ENCODE measurements at places on chromosomes 16 and 17.

GRCh38 chr17:9986754-9987382 lies 81.8 kb upstream of the RCVRN start:
- DNase-seq, result no peak

- no peak for DNase-seq
Measured at GRCh38 chr16:64717871-64718270, 404.0 kb downstream of the CDH11 start.

DNA sequence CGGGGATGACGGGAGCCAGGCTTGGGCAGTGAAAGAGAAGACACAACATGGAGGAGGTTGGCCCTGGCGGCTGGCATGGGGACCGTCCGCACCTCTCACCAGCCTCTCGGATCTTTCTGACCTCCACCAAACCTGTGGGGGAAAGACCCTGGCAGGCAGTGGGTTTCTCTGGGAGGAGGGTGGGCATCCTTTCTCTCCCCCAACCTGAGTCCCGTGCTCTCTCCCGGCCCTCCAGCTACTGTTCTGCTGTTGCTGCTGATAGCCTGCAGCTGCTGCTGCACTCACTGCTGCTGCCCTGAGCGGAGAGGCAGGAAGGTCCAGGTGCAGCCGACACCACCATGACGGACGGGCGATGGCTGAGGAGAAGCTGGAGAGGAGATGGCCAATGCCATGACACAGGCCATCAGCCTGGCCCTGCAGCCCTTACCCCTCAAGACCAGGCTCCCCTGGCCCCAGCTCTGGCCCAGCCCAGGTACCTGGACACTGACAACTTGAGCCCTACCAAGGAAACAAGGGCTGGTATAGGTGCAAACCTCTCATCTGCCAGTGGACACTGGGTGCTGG lies 7.4 kb downstream of the SMIM5 start:
- no peak for DNase-seq

DNA sequence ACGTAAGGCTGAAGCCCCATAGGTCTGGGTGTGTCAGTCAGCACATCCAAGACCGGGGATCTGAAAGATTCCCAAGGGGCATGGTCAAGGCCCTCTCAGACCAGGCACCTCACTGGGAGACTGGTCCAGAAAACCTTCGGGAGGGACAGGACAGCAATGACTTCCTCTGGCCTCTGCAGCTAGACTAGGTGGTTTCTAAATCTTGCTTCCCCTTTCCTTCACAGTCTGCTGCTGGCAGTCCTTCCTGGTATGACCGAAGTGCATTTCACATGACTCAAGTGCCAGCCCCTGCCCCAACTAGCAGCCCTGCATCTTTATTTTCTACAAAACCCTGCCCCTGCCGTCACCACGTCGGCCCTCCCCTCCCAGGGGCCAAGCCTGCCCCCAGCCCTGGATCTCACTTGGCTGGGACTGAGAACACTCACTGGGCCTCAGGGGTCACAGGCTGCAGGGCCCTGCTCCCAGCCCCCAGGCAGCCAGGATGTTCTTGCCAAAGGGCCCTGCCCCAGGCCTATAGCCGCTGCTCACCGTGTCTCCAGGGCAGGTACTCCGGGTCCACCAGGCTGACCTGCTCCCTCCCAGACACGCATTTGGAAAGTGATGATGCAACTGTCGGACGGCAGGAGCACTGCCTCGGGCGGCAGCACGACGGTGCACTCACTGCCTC lies 18.3 kb downstream of the POLR3K start:
- peak; percentile 49 for DNase-seq

GRCh38 chr17:30323895-30324319 lies 9.9 kb downstream of the TMIGD1 start:
- no peak for DNase-seq

GRCh38 chr16:67509016-67509415 lies 19.6 kb upstream of the RIPOR1 start:
- no peak for DNase-seq

DNA sequence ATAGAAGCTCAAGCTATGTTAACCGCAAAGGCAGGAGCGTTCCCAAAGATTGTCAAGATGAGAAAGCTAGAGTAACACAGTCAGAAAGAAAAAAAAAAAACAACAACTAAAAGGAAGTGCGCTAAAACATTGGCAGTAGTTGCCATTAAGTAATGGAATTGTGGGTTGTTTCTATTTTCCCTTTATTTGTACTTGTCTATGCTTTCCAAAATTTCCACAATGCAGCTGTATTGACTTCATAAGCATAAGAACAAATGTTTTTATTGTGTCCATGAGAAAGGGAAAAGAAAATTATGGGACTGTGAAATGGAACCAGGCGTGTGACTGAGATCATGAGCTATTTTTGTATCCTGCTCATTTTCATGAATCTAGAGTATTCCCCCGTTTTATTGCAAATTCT lies 153.4 kb downstream of the TMEM114 start:
- DNase-seq, result no peak

- no peak for DNase-seq
Measured at GRCh38 chr17:80585890-80586845, 41.5 kb downstream of the RPTOR start.

DNA sequence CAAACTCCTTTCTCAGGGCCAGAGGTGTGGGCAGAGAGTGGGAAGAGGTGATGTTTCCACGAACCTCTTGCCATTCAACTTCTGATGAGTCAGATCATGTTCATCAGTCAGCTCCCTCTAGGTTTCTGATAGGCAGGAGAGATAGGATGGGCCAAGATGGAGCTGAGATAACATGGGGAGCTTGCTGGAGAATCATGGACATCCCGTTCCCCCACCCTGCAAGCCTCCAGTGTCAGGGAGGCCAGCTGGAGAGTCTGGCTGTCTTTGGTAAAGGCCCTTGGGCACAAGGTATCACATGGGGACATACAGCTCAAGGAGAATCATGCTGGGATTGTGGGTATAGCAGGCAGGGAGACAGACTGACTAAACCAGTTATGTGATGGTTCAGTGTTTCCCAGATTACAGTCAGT lies 136.0 kb upstream of the IRX3 start:
- no peak for DNase-seq

- no peak for DNase-seq
Measured at GRCh38 chr16:13269905-13270528, 368.6 kb downstream of the SHISA9 start.

DNA sequence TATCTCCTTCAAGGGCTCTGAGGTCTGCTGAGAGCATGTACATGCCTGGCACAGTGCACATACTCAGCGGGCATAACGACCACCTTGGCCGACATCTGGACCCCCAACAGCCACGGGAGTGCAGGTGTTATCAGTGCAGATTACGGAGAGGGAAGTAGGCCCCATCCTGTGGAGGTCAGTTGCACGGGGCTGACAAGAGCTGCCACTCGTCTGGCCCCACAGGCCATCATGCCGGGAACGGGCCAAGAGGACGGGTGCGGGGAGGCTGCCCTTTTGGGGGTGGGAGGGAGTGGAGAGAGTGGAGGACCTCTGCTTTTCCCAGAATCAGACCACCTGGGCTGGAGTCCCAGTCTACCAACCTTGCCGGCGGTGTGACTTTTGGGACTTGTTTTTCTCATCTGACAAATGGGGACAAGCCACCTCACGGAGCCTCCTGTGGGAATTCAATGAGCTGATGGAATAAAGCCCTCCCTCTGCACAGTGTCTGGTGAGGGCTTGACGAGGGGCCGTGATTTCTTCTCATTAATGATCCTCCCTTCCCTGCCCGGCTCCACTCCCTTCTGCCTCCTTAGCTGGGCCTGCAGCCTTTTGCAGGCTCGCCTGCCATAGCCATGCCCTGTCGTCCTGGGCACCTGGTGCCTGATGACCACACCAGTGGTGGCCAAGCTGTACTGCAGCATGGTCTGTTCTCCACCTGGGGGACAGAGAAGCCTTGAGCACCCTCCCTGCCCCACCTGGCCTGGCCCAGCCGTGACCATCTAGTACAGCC lies 4.6 kb downstream of the PRSS33 start:
- no peak for DNase-seq

DNA sequence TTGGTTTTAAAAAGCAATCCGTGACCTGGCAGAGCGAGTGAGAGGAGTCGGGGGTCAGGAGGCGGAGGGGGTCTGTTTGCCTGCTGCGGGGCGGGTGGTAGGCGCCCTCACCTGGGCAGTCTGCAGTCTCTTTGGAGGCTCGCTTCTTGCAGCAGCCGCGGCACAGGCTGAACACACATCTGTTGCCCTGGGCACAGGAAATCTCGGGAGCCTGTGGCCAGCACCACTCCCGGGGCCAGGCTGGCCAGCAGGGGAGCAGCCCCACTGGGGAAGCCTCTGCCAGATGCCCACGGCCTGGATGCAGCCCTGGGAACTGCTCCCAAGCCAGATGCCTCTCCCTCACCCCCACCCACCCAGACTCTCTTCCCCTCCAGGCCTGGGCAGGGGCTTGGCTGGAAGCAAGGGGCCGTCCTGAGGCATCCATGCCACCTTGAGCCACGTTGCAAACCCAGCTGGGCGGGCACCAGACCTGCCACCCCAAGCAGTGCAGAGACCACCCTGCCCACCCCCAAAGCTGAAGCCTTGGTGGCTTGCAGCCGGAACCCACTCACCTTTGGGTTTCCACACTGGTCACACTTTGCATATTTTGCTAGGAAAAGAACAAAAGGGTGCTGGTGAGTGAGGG lies 6.6 kb downstream of the GPS1 start:
- no peak for DNase-seq

GRCh38 chr16:10981697-10982216 lies 37.4 kb downstream of the CLEC16A start:
- no peak for DNase-seq

DNA sequence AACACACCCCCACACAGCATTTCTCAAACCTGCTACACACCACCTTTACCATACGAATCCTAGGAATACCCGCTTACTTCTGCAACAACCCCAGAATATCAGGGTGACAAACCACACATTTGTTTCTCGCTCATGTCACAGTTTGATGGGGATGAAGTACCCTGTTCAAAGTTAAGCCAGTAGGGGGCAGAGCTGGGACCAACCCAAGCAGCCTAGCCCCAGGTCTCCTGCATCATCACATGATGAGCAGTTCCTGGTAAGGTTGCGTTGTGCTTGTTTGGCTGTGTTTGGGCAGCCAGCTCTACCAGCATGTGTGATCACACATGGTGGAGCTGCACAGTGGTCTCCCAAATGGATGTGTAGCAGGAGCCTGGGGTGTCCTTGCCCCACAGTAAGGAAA lies 103.6 kb upstream of the C16orf82 start:
- DNase-seq, result no peak

DNA sequence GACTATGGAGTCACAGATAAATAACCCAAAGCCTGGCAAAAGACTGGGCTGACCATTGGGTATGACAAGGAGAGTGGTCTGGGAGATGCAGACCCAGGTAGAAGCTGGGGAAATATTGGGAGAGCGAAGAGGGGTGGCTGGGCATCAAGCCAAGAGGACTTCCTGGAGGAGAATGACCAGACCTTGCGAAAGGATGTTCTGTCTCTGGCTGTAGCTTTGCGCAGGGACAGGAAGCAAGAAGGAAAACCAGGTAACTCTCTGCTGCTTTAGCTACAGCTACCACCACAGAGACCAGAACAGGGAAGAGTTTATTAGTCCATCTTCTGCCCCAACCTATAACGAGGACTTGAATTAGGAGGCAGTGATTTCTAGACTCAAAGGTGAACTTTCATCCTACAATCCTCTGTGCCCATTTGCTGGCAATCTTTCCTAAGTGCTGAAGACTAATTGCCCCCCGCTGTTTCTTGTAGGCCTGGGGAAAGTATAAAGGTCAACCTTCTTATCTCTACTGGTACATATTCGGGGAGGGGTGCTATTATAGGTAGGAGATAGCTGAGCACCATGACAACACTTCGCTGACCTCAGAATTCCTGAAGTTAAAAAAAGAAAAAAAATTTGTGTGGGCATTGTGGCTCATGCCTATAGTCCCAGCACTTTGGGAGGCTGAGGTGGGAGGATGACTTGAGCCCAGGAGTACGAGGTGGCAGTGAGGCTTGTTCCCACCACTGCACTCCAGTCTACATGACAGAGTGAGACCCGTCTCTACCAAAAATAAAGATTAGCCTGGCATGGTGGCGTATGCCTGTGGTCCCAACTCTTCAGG lies 19.1 kb upstream of the KIFC3 start:
- no peak for DNase-seq

Measured in left forelimb (tissue), 1 donor.